Left colon (tissue), 2 donors: ENCODE measurements at places on chromosomes 1 and 21.

DNA sequence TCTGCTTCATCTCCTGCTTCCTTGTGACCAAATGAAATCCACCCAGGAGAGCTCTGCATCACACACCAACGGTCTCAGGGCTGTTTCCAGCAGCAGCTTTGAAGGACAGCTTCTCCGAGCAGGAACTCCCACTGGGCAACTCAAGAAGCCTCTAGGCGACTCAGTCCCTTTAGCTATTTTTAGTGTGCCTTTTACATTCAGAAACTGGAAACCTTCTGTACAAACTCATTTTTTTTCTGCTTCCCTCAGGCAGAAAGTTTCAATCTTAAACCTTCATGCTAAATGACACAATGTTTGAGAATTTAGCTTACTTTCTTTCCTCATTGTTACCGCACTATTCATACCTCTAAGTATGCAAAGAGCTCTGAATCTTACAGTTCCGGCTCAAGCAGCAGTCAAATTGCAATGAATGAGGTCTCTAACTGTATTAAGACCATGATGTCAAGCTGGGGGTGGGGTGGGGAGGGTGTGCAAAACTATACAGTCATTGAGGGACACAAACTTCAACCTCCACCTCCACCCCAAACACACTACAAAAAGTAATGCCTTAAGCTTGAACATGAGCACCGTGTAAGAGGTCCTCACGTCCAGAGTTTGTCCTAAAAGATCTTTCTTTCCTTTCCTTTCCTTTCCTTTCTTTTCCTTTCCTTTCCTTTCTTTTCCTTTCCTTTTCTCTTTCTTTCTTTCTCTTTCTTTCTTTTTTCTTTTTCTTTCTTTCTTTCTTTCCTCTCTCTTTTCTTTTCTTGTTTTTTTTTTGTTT, 16.4 kb upstream of the TARBP1 start:
- no peak for DNase-seq

- DNase-seq, result peak; percentile 51
These were observed 40.3 kb downstream of the IER5 start for GRCh38 chr1:181128592-181129497.

DNA sequence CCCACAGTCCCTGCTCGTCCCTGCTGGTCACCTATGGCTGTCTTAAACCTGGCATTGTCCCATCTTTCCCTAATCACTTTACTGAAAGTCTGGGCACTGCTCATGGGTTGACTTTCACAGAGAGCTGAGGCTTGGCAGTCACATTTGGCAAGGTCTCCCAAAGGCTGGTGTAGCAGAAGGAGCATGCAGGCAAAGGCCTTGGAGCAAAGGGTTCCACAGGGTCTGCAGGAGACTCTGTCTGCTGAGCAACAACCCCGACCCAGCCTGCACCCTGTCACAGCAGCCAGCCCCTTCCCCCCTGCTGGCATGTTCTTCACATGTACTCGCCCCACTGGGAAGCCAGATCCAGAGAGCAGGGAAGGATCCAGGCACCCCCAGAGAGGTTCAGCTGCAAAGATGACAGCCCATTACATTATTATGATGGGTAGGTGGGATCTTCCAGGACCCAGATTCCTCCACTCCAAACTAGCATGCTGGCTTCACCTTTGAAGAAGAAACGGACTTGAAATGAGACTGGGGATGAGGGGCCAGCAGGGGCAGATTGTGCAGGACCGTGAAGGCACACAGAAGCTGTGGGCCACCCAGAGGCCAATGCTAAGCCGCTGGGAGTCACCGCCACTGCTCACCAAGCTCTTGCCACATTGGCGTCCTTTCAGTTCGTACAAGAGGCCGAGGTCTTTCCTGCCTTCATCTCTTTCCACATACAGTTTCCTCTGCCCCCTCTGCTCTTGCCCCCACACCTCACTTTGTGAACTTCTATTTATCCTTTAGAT, 14.2 kb upstream of the TMEM125 start:
- DNase-seq, result no peak

GRCh38 chr21:30986965-30987364, 51.3 kb downstream of the KRTAP19-8 start:
- no peak for DNase-seq

DNA sequence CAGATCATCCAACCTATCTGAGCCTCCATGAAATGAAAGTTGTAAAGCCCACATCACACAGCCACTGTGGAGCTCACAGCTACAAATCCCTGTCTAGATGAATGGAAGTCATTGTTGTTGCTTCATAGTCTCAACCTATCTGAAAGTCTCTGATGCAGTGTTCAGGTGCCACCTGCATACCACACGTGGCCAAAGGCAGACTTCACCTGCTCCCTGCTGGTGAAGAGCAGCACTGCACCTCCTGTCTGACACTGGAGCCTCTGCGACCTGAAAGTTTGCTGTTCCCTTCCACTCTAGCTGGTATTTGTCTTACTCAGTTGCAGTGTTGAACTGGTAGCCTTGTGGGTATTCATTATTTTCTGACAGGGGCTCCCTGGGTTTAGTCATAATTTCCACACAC, 18.4 kb downstream of the LORICRIN start:
- DNase-seq, result no peak

- DNase-seq, result no peak
These were observed 9.6 kb downstream of the FCRL5 start for GRCh38 chr1:157542676-157543075.

DNA sequence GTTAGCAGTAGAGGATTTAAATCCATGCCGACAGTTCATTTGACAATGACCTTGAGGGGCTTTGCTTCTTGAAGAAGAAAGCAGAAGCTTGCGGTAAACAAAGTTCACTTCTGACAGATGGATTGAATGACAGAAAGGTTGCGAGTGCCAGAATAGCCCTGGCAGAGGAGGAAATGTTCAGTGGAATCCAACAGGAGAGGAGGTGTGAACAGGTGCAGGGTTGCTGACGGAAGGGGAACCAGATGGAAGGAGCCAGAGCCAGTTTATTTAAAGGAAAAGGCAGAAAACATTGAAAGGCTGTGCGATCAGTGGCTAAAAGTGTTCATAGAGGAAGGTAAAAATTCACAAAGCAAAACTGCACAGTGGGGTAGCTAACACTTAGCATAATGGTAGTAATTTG, 141.0 kb downstream of the SDCCAG8 start:
- no peak for DNase-seq

GRCh38 chr1:17250601-17251000, 1.7 kb downstream of the PADI3 start:
- peak; percentile 96 for DNase-seq

DNA sequence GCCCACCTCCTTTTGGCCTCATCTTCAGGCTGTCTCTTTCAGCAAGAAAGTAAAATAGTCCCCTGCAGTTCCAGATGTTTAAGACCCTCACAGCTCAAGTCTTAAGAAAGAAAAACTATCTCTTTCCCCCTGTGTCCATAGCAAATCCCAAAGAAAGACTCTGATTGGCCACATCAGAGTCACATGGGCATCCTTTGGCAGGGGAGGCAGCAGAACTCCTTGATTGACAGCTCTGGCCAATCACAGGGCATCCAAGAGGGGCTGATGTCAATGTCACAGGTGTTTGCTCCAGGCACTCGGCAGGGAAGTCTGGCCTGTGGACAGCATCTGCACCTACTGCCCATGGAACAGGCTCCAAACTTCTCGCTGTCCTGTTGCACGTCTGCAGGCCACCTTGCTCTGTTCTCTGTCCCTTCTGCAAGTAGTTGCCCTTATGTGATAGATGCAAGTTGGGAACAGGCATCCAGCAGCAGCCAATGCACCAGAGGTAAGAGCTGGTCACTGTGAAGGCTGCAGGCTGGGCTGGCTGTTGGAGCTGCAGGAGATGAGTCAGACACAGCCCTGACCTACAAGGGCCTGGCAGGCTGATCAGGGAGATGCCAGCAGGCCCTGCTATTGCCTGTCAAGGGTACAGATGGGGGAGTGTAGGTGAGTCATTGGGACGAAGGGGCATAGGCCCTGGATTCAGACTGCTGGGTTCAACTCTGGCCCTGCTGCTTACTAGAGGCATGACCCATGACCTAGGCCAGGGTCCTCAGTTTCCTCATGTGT, 96.8 kb upstream of the TMEM51 start:
- DNase-seq, result no peak

GRCh38 chr1:233679030-233679429, 65.1 kb downstream of the KCNK1 start:
- DNase-seq, result no peak

- DNase-seq, result no peak
These were observed 48.6 kb downstream of the TRAF5 start for GRCh38 chr1:211375146-211375818.

DNA sequence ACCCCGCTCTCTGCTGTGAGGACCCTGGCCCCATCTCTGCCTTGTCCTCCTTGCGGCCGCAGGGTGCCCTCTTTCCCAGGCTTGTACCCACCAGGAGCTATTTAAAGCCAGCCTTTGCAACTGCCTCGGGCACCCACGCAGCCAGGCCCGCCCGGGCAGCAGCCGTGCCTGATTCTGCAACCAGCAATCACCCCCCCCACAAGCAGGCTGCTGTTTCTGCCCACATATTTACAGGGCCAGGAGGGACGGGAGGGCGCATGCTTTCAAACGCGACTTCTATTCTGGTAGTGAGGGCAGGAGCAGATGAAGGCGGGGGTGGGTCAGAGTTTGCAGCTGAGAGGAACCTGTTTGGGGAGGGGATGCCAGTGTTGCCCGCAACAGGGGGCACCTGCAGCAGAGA, 13.6 kb downstream of the GABRD start:
- DNase-seq, result no peak

DNA sequence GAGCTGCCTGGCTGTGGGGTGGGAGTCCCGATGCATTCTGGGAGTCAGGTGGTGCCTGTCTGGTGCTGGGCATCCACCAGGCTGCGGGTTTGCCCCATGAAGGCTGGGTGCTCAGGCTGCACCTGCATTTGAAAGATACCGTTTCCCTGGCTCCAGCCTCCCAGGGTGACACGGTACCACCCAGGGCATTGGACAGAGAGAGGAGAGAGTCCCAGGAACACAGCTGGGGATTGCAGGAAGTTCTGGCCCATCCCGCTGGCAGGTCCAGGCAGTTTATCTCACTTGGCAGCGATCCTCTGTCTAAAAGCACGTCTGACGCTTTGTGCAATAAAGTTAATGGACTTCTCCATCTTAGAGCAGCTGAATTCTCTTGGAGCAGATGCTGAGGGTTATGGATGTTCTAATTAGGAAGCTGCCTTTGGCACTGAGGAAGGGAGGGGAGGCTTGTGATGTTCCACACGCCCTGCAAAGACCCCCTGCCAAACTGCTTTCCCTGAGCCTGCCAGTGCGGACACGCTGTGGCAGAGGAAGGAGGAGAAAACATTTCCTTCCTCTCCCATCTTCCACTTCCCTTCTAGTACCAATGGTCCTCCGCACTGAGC, 246.9 kb downstream of the GRIK3 start:
- no peak for DNase-seq

GRCh38 chr1:2542246-2542915, 12.3 kb upstream of the HES5 start:
- DNase-seq, result no peak

DNA sequence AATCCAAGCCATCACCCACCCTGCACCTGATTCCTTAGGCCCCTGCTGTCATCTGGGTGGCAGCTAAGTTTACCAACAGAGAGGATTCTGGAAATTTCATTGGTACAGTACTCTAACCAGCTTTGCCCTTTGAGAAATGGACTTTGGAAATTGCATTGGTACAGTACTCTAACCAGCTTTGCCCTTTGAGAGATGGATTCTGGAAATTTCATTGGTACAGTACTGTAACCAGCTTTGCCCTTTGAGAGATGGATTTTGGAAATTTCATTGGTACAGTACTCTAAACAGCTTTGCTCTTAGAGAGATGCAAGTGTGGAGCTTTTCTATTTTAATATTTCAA, 42.5 kb downstream of the MAB21L3 start:
- no peak for DNase-seq

DNA sequence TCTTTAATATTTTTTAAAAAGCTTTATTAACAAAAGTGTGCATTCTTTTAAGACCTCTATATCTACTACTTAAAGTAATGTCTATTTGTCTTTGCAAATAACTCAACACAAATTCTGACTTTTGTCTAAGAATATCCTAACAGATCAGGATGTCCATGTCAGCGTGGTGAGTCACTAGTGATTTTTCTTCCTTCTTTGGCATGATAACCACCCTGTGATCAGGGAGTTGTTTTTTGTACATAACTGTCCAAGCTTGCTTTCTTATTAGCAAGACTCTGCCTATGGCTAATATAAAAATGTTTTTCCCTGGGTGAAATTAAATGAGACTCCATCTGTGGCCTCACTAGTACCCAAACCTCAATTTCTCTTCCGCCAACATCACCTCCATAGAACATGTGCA, 688.9 kb upstream of the ADGRL2 start:
- no peak for DNase-seq

- DNase-seq, result no peak
These were observed 82.1 kb upstream of the CCDC190 start for GRCh38 chr1:162942916-162943559.

DNA sequence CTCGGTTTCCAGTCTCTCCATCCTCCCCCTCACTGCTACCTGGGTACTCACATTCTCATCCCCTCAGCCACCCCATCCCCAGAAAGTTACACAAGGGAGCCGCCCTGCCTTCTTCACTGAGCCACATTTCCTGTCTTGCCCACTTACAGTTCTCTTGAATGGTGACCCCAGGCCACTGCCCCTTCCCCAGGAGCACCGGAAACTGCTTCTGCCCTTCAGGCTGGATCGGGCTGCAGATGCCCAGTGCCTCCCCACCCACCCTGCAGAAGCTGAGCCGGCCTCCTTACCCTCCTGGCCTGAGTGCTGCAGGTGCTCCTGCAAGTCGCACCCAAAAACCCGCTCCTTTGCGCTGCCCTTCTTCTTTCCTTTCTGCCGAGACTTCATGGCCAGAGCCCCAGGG, 450 bp downstream of the ARHGAP30 start:
- no peak for DNase-seq

- DNase-seq, result peak; percentile 96
These were observed at the start of gene OSCP1 for GRCh38 chr1:36450270-36450918. TSS of gene OSCP1 (minus strand) at chr1:36450451. CDS start at chr1:36450369, 82 bp downstream.

- no peak for DNase-seq
These were observed 239.8 kb upstream of the RAB4A start for GRCh38 chr1:229031061-229031460.

DNA sequence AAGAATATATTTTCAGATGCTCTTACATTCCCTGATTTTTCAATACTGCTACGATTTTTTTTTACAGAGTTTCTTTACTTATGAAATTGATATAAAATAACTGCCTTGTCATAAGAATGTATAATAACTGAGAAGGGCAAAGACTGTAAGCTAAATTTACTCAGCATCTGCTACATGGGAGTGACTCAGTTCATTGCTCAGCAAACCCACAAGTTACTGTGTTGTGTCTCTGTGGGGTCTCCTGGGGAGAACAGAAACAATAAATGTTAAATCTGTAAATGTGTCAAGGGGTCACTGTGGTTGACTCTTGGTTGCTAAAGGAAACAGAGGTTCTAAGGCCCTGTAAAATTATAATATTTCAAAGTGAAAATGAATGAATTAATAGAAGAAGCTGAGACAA, 210.3 kb upstream of the CACYBP start:
- no peak for DNase-seq

GRCh38 chr1:17369466-17369865, 2.5 kb upstream of the PADI6 start:
- DNase-seq, result no peak
